NCI-H2107 (cell line): ENCODE measurements at places on chromosomes 11 and 22.
A peak's percentile ranks its signal among the peaks of the same experiment; 100 is the strongest.

DNA sequence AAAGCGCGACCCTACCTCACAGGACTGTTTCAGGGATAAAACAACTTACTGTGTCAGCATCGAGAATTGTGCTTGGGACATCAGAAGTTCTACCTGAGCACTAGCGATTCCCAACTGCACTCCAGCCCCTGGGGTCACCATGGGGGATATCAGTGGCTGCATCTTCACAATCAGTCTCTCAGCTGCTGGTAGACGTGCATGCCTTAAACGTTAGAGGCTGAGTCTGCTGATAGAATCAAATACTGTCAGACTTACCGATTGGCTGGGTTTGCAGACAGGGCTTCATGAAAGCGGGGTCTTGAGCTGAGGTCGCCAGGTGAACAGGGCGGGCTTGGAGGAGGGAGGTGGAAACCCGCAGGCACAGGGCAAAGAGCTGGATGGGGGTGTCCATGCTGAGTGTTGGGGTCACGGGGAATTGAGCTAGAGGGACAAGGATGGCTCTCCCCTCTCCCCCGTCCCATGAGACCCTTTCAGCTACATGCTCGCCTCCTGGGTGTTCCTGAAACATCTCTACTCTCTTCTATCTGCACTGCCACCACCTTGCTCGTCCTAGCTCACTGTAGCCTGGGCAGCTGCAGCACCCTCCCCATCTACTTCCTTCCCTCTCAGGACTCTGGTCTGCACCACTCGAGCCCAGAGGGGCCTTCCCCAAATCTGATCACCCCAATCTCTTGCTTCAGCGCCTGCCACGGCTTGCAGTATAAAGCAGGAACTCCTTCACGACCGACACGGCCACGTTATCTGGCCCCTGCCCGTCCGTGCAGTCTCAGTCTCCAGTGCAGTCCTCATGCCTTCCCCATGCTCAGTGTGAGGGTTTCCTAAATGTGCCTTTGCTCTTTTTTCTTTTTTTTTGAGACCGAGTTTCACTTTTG, 43.5 kb downstream of the ST14 start:
- DNase-seq = no peak

DNA sequence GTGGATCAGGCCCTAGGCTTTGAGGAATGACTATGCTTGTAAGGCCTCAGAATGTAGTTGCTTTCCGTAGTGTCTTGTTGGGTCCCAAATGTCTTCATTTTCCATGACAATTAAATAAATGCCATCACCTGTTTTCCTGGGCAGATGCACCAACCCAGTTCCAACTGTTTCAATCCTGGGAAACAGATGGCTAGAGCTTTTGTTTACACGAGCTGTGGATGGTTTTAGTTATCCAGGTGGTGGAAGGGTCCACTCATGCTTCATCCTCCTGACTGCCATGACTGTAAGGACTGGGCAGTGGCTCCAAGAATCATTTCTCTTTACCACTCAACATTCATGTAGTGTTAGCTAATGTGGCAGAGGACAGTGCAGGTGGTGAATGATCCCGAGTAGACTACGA, 8.6 kb downstream of the RCN1 start:
- DNase-seq = no peak

GRCh38 chr22:23144932-23145877, at the start of gene RAB36:
TSS of gene RAB36 (plus strand) at chr22:23145477. CDS start at chr22:23146617, 1,140 bp downstream.
- DNase-seq = peak; percentile 93

DNA sequence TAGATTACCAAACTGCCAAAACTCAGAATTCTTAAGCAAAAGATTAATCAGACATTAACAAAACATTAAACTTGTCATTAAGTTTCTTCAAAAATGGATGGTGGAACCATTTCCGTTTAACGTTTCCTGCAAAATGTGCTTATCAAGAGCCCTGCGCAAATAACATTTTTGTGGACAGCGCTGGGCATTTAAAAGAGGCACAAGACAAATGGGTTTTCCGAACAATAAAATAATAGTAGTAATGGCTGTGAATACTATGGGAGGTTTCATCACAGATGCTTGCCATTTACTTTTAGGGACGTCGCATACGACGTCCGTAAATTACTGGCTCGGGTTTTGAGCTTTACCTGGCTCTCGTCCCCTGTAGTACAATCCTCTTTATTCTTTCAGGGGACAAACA, 1.1 kb downstream of the NPAT start:
- DNase-seq = no peak

DNA sequence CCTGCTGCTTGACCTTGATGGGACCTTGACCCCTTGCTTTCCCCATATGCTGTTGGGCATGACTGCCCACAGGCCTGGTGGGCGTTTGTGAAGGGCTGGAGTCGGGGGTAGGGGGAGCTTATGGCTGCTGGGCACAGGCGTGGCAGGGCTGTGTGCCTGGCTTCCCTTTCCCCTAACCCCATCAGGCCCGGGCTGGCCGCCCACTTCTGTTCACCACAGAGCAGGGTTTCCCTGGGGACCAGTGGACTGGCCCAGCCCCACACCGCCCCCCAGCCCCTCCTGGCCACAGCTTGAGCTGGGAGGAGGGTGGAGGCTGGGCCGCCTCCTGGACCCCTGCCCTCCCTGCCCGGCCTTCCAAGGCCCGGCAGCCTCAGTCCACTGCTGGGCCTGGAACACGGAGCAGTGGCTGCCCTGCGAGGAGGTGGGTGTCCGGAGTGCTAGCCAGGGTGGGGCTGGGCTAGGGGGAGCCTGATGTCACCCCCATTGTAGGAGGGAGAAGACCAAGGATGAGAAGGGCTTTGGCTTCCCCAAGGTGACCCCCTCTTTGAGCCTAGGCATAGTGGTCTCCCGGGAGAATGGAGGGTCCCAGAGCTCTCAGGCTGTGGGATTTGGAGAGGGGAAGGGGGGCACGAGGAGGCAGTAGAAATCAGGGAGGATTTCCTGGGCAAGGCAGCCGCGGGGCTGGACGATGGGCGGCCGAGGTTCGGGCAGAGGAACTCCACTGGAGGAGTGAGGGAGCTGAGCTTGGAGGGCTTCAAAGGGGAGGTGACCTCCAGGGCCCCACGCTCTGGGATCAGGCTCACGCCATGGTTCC, at the start of gene AIFM3:
Gene AIFM3 (plus strand): TSS at position 373 of the 814 bp plus-strand sequence. CDS start 690 bp downstream, outside the sequence.
- DNase-seq = no peak

- DNase-seq = no peak
These were observed 36.1 kb downstream of the MMP20 start for GRCh38 chr11:102589047-102589459.

GRCh38 chr11:46272816-46273427, 4.5 kb upstream of the CREB3L1 start:
- DNase-seq = no peak

- DNase-seq = no peak
These were observed 25.2 kb downstream of the CAPN1 start for GRCh38 chr11:65206901-65207300.

DNA sequence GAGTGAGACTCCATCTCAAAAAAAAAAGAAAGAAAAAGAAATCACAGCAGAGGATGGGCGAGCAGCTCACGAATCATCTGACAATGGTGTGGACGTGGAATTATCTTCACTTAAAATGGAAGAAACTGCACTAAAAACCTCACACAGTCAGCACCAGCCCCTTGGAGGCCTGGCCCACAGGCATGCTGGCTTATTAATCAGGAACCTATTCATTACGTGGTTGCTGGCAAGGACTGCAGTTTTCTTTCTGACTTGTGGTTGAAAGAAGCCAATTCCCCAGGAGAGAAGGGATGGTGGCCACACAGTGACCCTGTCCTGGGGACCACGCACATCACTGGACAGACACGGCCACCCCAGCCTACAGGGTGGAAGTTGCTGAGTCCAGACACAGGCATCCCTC, 401.1 kb downstream of the CTTN start:
- no peak for DNase-seq
